Chondrocyte (in vitro differentiated cells): ENCODE measurements at places on chromosomes 7 and 10. TPM values are rescaled to one million over a fixed set of nuclear protein-coding genes. Genes with fewer than 3 reads are reported as not detected.
A peak's percentile ranks its signal among the peaks of the same experiment; 100 is the strongest.

DNA sequence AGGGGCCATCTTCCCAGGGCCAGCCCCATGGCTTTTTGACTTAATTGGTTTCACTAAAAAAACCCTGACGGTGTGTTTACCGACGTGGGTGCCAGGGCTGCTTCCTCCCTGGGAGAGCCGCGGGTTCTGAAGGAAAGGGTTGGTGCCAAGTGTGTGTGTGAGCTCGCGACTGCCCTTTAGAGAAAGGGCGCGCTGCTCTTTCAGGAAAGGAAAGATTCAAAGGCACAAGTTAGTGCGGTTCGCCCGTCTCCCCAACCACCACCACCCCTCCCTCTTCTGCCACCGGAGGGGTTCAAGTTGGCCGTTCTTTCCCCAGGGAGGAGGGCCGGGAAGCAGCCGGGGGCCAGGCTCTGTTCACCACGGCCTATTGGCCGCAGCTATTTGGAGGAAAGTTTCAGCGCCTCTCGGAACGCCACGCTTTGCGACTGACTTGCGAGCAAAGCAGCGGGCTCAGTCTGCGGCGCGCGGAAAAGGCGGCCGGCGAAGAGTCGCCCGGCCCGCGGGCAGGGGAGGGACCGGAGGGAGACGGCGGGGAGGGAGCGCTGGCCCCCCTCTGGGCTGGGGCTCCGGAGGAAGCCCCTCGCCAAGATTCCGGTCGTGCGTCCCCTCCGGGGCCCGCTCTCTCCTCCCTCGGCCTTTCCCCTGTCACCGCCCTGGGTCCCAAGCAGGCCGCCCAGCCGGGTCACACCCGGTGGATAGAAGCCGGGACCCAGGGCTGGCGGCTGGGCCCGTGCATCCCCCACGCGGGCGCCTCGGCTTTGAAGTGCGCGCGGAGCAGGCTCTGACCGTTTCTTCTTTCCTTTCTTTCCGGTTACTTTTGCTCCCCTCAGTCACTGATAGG is 165.9 kb upstream of the PPP1R3A start:
- DNase-seq, result no peak
- H3K27ac ChIP-seq, result peak overlapping the region; percentile 98
- peaks cover 3% of the 10 kb centered on the region for H3K27me3 ChIP-seq
- H3K4me3 ChIP-seq, result peak overlapping the region; percentile 99

DNA sequence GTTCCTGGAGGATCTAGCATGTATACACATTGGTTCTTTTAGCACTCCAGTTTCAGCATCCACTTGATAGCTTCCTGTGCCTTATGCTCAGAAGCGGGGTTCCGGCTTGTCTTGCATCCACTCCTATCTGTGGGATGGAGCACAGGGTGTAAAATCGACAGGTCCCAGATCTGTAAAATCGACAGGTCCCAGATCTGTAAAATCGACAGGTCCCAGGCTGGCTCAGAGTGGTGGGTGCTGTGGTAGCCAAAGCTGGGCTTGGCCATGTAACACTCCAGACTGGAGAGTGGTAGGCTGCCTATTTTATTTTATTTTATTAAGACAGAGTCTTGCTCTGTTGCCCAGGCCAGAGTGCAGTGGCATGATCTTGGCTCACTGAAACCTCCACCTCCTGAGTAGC is 30.3 kb downstream of the HECW1 start:
- no peak overlapping the region for H3K4me3 ChIP-seq
- no peak overlapping the region for H3K27ac ChIP-seq
- no peak for DNase-seq
- H3K27me3 ChIP-seq, result peaks cover 1% of the 10 kb centered on the region
- H3K4me1 ChIP-seq, result peaks cover 12% of the 10 kb centered on the region

DNA sequence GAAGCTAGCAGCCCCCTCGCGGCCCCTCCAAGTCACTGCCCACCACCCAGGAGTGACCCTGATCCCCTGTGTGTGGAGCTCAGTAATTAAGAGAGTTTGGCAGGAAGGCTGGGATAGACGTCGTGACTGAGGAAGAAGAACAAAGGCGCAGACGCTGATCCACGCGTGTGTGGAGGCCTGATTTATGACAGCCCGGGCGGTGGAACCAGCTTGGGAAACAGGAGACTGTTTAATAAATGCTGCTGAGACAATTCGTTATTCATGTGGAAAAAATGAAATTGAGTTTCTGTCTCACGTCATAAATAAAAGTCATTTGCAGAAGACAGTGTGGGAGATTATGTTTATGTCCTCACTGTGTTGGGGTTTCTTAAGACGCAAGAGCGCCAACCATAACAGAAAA is 130.8 kb downstream of the ELFN1 start:
- no peaks in the 10 kb centered on the region for H3K4me1 ChIP-seq
- no peak for DNase-seq
- H3K36me3 ChIP-seq, result peaks cover 5% of the 10 kb centered on the region
- H3K4me3 ChIP-seq, result no peak overlapping the region

GRCh38 chr10:131859341-131860020 is 41.3 kb upstream of the PPP2R2D start:
- H3K36me3 ChIP-seq, result no peaks in the 10 kb centered on the region
- peaks cover 34% of the 10 kb centered on the region for H3K27me3 ChIP-seq
- peak; percentile 51 for DNase-seq
- no peaks in the 10 kb centered on the region for H3K4me1 ChIP-seq
- no peak overlapping the region for H3K27ac ChIP-seq
- no peak overlapping the region for H3K4me3 ChIP-seq

DNA sequence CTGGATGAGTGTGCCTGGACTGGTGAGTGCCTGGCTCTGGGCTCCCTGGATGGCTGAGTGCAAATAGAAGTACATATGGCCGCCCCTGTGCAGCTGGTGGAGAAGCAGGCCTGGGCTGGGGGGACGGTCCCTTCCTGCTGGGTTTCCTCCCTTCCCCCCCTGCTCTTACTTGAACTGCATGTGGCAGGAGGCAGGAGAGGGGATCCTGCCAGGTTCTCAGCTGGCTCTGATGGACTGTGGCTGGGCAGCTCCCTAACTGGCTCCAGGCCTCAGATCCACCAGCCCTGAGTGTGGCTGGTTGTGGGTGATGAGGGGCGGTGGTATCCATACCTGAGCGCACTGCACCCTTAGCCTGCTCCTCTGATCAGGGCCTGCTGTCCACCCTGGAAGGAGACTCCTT is 26.9 kb downstream of the ADCY1 start:
- H3K4me3 ChIP-seq, result no peak overlapping the region
- H3K27me3 ChIP-seq, result peaks cover 11% of the 10 kb centered on the region
- no peaks in the 10 kb centered on the region for H3K4me1 ChIP-seq
- DNase-seq, result no peak

- DNase-seq, result no peak
- H3K36me3 ChIP-seq, result no peaks in the 10 kb centered on the region
- H3K27ac ChIP-seq, result no peak overlapping the region
Measured at GRCh38 chr10:103936022-103936421, 18.0 kb upstream of the STN1 start.

GRCh38 chr10:77355844-77356243 is 281.8 kb downstream of the KCNMA1 start:
- H3K4me3 ChIP-seq, result no peak overlapping the region
- no peak for DNase-seq
- H3K27ac ChIP-seq, result peak overlapping the region; percentile 52
- no peaks in the 10 kb centered on the region for H3K36me3 ChIP-seq

GRCh38 chr10:126459878-126460481 is 71.7 kb upstream of the ADAM12 start:
- H3K4me3 ChIP-seq, result no peak overlapping the region
- H3K4me1 ChIP-seq, result peaks cover 22% of the 10 kb centered on the region

GRCh38 chr10:2972810-2973209 is 94.5 kb upstream of the PFKP start:
- no peaks in the 10 kb centered on the region for H3K36me3 ChIP-seq
- DNase-seq, result no peak
- peaks cover 17% of the 10 kb centered on the region for H3K4me1 ChIP-seq
- no peak overlapping the region for H3K4me3 ChIP-seq
- H3K27ac ChIP-seq, result no peak overlapping the region
- H3K27me3 ChIP-seq, result no peaks in the 10 kb centered on the region

DNA sequence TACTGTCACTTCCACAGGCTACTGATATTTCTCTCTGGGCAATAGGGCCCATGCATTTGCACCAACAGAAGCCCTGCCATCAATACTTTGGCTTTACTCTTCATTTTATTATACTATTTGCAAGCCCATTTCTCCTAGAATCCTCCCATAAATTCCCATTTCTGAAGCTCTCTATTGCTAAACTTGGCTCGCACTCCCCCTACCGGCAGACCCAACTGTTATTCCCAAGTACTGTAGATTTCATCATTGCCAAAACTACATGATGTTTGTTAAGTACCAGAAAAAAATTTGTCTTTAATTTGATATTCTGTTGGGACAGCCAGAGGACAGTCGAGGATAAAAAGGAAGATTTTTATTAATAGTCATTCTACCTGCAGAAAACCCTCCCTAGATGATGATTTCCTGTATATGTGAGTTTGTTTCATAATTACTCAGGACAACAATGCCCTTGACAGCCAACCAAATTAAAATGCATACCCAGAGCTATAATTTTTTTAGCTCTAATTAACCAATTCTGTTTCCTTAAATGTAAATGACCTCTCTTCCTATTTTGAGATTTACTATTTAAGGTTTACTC is 298.6 kb downstream of the REEP3 start:
- H3K36me3 ChIP-seq, result peaks cover 8% of the 10 kb centered on the region
- peaks cover 2% of the 10 kb centered on the region for H3K27me3 ChIP-seq
- H3K4me1 ChIP-seq, result peaks cover 7% of the 10 kb centered on the region
- H3K27ac ChIP-seq, result no peak overlapping the region

- H3K27me3 ChIP-seq, result peaks cover 3% of the 10 kb centered on the region
- no peak for DNase-seq
- H3K4me1 ChIP-seq, result no peaks in the 10 kb centered on the region
- H3K4me3 ChIP-seq, result no peak overlapping the region
Measured at GRCh38 chr7:8119262-8119661, 142.7 kb downstream of the ICA1 start.

DNA sequence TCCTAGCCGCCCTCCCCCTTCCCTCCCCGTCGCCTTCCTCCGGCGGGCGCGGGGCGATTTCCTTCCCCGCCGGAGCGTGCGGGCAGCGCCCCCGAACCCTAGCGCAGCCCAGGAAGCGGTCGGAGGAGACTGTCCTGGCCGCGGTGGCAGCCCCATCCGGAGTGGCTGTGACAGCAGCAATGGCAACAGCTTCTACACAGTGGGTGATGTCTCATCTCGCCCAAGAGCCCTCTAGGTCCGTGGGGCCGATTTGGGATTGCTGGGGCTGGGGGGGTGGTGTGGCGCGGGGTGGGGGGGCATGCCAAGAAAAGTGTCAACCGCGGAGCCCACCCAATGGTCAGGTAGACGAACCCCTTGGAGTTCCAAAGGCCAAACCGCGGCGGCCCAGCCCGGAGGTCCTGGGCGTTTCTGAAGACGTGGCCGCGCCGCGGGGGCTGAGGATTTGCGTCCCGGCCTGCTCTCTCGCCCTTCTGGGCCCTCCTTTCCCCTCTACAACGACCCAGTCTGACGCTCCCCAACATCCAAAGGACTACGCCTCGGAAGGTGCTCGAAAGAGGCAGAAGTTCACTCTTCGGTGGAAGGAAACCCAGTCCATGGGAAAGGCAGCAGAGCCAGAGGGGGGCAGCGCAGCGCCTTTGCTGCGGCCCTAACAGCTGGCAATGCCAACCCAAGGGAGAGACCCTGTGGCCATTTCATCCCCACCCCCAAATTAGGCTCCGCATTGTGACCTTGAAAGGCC is 603 bp upstream of the TWIST1 start:
- H3K36me3 ChIP-seq, result no peaks in the 10 kb centered on the region
- peak overlapping the region; percentile 77 for H3K4me3 ChIP-seq
- no peaks in the 10 kb centered on the region for H3K27me3 ChIP-seq
- peaks cover 54% of the 10 kb centered on the region for H3K4me1 ChIP-seq

- H3K27me3 ChIP-seq, result no peaks in the 10 kb centered on the region
- DNase-seq, result no peak
- no peaks in the 10 kb centered on the region for H3K36me3 ChIP-seq
- H3K27ac ChIP-seq, result no peak overlapping the region
- no peak overlapping the region for H3K4me3 ChIP-seq
- H3K4me1 ChIP-seq, result peaks cover 28% of the 10 kb centered on the region
Measured at GRCh38 chr7:17402628-17403278, 104.3 kb downstream of the AHR start.

DNA sequence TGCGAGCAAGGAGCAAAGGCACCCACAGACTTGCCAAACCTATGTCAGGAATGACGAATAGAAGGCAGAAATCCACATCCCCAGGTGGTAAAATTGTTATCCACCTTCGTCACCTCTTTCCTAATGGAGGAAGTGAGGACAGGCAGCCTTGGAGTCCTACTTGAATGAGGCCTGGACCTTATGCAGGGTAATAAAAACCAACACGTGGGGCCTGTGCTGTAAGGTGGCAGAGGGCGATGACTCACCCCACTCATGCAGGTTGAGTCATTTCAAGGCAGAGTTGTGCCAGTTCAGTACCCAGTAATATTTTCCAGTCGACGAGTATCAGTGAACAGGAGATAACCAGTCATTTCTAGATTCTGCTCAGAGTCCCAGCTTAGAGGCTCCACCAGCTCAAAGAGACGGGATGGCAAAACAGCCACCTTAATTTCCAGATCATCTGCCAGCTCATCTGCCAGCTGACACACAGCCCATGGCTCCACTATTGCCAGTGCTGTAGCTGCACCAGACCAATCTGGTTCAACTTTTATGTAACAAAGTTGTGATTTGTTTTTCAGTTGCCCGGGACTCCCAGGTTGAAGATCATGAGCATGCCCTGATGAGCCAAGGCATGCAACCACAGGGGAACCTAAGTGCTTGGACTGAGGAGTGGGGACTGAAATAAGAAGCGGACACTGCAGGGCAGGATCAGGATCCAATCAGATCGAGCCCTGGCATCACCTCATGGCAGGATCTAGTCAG is 176.2 kb upstream of the ITGB1 start:
- no peaks in the 10 kb centered on the region for H3K36me3 ChIP-seq
- no peak for DNase-seq
- H3K4me1 ChIP-seq, result peaks cover 38% of the 10 kb centered on the region
- peak overlapping the region; percentile 63 for H3K27ac ChIP-seq
- no peaks in the 10 kb centered on the region for H3K27me3 ChIP-seq

- no peak overlapping the region for H3K4me3 ChIP-seq
- DNase-seq, result no peak
- no peaks in the 10 kb centered on the region for H3K36me3 ChIP-seq
- H3K27ac ChIP-seq, result no peak overlapping the region
- peaks cover 3% of the 10 kb centered on the region for H3K27me3 ChIP-seq
Measured at GRCh38 chr10:71770255-71770654, 3.1 kb downstream of the VSIR start.

STRIP2 gene
- total RNA-seq, result 0.87 to 1.3 TPM (median 1.2 TPM) in 3 replicates

KIAA1217 gene
- 12.4 to 15.1 TPM (median 13.2 TPM) in 3 replicates for total RNA-seq

CELF2 gene
- total RNA-seq, result 11.6 to 44.9 TPM (median 44.3 TPM) in 3 replicates

SPDYE1 gene
- not detected in 3 replicates for total RNA-seq

ARPC1A gene
- 103 to 110 TPM (median 104 TPM) in 3 replicates for total RNA-seq

GIMAP8 gene
- not detected in 3 replicates for total RNA-seq

MYL10 gene
- 3.4 to 5.1 TPM (median 4.7 TPM) in 3 replicates for total RNA-seq

SCART1 gene
- total RNA-seq, result 2.2 to 6.6 TPM (median 2.4 TPM) in 3 replicates

SMKR1 gene
- 0.20 TPM in 1 of 3 replicates, not detected in the others for total RNA-seq

ADRB1 gene
- 0.07 to 0.65 TPM (median 0.15 TPM) in 3 replicates for total RNA-seq

VWDE gene
- not detected in 3 replicates for total RNA-seq

PLEKHA8 gene
- total RNA-seq, result 17.7 to 20.3 TPM (median 17.7 TPM) in 3 replicates

FAM241B gene
- total RNA-seq, result 5.0 to 13.7 TPM (median 9.7 TPM) in 3 replicates
